Fibroblast of upper back skin (primary cell): ENCODE measurements at places on chromosomes 5 and 9.

DNA sequence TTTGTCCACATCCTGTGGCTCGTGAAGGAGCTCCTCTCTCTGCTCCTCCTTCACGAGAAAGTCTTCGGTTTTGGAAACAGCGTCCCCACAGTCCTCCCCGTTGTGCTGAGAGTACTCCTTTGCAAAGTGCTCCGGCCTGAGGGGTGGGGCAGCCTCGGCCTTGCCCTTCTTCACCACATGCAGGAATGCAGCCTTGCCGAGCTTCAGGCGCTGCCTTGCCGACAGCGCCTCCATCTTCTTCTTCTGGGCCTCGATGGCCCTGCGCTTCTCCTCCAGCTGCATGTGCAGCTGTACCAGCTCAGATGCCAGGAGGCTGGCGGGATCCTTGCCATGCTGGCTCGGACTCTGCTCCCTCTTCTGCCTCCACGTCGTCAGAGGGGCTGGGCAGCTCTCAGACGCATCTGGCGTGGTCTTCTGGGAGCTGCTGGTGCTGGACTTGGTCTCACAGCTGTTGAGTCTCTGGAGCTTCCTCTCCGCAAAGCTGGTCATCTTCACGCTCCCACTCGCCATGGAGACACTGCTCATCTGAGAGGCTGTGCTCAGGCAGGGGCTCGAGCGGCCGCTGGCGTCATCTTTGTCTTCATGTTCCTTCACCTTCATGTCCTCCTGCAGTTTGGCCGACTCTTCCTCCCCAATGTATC, 85.5 kb downstream of the CAMSAP1 start:
- DNase-seq: no peak

- no peak for DNase-seq
These were observed 200.0 kb downstream of the FAM170A start for GRCh38 chr5:119829341-119829740.

DNA sequence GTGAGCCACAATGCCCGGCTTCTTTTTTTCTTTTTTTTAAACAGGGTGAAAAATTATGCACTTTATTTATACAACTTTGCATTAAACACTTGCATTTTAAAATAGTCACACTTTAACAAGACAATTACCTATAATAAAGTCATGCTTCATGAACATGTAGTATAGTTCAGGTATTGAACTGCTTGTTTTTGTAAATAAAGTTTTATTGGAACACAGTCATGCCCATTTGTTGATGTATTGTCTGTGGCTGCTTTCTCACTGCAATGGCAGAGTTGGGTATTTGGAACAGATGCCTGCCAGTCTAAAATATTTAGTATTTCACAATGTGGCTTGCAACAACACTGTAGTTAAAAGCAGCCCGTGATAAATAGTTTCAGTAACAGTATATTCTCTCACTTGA, 32.8 kb upstream of the CCL21 start:
- DNase-seq: no peak

GRCh38 chr5:32021771-32022170, 152.3 kb downstream of the GOLPH3 start:
- no peak for DNase-seq

GRCh38 chr5:460273-460625, 17.3 kb downstream of the EXOC3 start:
- DNase-seq: no peak

DNA sequence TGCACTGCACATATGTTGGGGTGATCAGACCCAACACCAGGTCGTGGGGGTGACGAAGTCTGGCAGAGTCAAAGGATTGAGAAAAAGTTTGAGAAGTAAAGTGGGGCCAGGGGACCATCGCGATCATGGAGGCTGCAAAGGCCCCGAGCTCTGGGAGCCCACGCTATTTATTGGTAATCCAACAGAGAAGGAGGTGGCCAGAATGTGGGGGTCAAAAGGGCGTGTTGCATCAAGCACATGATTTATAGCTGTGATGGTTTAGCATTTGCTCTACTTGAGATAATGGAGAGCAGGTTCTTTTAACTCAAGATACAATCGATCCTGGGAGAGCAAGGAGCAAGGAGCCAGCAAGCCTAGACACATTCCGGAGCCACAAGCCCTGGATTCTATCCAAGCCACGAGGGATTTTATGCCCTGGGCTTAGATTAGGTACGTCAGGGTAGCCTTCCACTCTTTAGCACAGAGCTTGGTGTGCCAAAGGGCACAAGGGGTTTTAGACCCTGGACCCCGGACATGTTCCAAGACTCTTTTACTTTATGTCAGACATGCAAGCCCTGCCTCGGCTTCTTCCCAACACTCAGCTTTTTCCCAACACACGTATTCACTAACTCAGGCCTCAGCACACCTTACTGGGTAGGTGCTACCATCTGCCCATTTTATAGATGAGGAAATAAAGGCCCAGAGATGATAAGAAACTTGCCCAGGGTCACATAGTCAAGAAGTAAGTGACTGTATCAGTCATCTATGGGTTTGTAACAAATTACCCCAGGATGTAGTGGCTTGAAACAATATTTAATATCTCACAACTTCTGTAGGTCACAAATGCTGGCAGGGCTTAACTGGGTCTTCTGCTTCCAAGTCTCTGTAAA, 39.5 kb downstream of the NSUN2 start:
- no peak for DNase-seq

GRCh38 chr5:93892481-93892880, 151.1 kb upstream of the POU5F2 start:
- DNase-seq: no peak

DNA sequence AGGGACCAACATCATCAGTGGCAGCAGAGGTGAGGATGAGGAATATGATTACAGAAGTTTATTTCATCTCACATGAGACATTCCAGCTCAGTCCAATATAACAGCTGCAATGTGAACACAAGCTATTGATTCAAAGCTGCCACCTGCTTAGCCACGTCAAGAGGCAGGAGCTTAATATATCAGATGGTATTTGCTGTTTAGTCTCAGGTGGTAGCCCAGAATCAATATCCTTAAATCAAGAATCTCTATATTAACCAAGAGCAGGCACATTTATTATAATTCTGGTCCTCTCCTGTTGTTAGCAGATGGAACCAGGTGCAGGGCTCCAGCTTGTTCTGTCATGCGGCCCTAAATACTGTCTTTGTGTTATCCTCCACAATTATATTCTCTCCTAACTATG, 431.6 kb downstream of the ICE1 start:
- DNase-seq: no peak

DNA sequence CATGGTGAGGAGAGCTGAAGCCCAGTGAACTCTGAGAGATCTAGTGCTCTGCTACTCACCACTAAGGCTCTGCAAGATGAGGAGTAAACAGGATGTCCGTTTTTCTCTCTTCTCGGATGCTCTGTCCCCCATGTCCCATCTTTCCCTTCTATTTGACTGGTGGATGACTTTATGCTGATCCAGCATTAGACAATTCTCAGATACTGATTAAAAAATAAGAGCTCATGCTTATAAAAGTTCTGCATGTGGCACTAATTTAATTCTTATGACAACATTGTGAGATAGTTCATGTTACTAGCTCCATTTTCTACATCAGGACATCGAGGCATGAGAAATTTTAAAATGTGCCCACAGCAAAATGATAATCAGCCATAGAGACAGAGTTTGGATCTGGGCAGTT, 77.0 kb downstream of the HMHB1 start:
- DNase-seq: no peak

DNA sequence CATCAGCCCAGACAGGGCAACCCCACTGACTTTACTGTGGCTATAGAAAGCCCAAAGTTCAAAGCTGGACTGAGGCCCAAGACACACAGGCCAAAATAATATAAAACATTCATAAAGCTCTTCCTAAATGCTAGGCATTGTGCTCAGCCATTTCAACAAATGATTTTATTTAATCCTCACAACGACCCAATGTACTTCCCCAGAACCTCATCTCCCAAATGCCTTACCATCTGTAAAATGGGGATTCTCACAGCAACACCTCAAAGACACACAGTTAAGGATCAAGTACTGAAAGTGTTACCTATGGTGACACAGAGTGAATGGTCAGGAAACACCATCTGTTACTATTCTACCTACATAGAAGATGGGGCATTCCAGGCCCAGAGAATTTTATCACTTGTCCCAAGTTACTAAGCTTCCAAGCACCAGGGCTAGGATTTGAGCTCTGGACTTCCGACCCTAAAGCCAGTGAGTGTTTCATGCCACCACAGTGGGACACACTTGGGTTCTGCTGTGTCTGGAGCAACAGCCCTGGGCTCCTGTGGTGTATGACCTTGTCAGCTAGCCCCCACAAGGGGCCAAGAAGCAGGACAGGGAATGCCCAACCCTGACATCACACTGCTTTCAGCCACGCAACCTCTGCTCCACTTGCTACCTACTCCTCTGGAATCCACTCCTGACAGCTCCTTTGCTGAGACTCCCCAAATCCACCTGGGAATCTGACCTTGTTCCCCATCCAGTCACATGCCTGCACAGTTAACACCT, 15.1 kb downstream of the SHB start:
- no peak for DNase-seq

GRCh38 chr5:100855937-100856430, 47.1 kb downstream of the ST8SIA4 start:
- no peak for DNase-seq

DNA sequence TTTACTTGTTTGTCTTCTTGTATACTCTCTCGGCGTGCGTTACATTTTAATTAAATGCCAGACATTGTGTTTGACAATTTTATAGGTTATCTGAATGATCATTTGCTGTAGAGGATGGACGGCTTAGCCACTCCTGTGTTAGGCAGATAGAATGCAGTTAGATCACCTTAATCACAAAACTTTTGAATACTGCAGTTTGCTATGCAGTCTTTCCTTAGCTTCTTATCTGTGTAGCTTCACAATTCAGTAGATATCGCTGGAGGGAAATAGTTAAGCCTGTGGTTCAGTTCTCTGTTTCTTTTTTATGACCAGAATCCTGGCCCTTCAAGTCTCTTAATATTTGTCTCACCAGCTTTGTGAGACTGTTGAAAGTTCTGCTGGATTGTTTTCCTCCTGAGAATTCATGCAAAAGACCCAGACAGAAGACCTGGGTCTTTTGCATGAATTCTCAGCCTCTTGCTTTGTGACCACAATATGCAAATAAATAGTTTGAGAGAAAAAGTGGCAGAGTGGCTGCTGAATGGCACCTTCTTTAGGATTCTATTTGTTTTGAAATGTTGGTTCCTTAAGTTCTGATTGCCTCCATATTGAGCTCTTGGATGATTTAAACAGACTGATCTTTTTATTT, 40.2 kb downstream of the RASA1 start:
- DNase-seq: no peak

GRCh38 chr9:33244137-33244784, 4.3 kb downstream of the SPINK4 start:
- DNase-seq: no peak

DNA sequence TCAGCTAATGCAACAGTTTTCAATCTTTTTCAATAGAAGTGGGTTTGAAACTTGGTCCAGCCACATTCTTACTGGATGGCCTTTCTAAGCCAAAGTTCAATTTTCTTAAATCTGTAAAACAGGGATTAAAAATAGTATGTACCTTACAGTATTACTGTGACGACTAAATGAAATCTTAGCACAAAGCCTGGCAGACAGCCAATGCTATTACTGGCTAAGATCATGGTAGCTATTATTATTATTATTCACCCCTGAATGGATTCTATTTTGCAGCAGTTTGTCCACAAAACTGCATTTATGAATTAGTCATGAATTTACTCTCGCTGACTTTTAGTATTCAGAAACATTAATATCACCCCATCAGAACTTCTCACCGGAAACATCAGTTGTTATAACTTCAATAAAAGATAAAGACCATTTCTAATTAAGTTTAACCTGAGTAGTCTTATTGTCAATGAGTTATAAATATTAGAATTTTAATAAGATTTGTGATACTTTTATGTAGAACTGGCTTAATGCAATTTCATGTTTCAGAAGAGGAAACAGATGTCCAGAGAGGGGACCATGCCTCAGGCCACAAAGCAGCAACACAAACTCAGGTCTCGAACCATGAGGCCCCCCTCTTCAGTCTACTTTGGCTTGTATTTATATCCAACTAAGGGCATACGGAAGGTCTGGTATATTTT, 468.2 kb downstream of the ARHGEF28 start:
- DNase-seq: peak; percentile 28

DNA sequence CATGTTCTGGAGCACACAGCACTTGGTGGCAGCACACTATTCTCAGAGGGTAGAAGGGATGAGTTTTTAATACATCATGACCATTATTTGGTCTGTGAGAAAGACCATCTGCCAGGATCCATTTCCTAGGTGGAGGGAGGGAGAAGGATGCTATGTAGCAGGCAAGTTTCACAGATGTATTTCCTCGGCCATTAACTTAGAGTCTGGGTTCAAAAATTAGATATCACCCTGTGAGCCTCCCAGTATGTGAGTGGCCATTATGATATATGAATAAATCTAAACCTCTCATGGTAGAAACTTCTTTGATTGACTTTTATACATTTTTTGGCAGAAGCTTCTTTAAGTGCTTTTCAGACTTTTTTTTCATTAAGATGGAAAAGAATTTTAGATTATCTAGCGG, 133.9 kb downstream of the SREK1 start:
- DNase-seq: no peak

DNA sequence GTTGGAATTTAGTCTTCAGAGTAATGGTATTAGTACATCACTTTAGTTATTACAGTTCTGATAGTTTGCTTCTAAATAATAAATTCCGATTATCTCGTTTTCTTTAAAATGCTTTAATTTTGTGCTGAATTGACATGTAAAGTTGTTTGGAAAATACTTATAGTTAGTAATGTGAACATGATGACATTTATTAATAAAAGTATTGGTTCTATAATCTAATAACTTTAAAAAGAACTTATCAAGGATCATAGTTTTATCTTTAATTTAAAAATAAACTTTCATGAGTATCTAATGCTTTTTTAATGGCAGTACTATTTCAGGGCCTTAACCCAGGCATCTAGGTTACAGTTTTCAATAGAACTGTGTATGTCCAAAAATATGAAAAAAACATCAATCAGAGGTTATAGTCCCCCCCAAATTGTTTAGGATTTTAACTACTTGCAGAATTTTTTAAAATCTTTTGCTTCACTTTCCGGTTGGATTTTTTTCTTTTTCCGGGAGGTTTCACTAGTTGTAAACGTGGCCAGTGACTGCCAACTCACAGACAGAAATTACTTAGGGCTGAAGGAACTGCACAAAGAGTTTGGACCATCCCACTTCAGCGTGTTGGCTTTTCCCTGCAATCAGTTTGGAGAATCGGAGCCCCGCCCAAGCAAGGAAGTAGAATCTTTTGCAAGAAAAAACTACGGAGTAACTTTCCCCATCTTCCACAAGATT, 680 bp downstream of the GPX8 start:
- peak; percentile 98 for DNase-seq
